ENCODE measurements at places on chromosomes 1 and 21.

GRCh38 chr1:64404202-64404601, 65.7 kb upstream of the CACHD1 start:
- no peak for DNase-seq

- no peak for DNase-seq
Measured at GRCh38 chr1:55309053-55309452, 93.9 kb upstream of the USP24 start.

GRCh38 chr1:32249831-32250525, 1.1 kb upstream of the LCK start:
- no peak for DNase-seq

- no peak for DNase-seq
Measured at GRCh38 chr1:9280015-9280860, 12.5 kb upstream of the SPSB1 start.

GRCh38 chr1:145849356-145850160, 4.1 kb downstream of the NUDT17 start:
- DNase-seq, result no peak

DNA sequence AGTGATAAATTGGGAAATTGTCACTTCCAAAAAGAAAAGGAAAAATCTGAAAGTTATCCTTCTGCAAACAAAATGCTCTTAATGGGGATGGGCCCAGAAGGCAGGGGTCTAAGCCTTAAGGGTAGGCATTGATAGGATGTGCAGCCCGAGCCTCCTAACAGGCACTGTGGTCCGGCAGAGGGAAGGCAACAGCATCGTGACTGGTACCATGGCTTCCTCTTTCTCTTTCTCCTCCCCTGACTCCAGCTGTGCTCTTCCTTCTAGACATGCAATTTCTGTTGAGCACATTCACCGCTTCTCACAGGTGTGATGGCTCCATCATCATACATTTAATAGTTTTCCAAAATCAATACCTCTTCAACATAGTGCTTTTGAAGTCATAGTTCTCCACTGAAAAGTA, 91.5 kb downstream of the SELENOF start:
- no peak for DNase-seq

- no peak for DNase-seq
Measured at GRCh38 chr1:161307892-161308638, 1.7 kb downstream of the MPZ start.

DNA sequence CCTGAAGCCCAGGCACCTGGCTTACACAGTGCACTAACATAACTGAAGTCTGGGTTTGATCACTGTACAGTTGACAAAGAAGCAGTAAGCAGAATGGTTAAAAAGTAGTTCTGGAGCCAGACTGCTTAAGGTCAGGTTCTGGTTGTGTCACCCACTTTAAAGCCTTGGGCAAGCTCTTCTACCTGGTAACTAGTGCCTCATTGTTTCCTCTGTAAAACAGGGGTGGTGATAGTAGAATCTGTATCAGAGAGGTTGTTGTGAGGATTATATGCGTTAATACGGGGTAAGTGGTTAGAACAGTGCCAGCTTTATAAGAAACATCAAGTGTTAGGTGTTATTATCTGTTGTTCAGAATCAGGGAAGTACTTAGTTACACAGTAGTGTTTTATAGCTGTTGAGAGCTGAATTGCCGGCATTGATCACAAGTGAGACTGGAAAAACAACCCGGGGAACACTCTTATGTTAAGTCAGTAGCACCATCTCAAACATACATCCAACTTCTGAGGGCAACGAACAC, 3.7 kb downstream of the BACH1 start:
- DNase-seq, result no peak

DNA sequence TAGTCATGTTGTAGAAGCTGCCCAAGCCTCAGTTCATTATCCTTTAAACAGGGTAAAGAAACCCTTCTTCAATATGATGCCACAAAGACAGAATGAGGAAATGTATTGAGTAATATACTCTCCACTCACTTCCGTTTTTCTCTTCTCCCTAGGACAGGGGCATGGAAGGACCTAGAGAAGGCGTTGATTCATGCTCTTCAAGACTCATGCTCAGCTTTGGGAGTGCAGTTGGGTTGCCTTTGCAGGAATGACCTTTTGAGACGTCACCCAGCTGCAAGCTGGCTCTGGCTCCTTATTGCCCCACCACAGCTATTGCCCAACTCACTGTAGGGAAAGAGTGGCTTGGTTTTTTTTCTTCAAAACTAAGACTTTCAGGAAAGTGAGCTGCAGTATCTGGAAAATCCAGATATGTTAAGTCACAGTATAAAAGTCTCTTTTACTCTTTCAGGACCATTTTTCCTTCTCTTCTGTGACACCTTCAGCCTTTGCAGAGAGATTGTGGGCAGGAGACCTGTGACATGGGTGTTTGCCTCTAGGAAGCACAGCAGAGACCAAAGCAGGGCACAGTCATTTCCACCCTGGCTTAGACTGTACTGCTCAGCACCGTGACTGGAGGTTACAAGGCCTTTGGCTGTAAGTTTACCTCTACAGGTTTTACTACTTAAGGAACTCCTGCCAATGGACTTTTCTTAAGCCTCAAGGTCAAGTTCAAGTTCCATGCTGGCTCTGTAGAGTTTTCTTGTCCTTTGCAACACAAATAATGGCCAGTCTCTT, 39.5 kb downstream of the XCL2 start:
- DNase-seq, result no peak

- no peak for DNase-seq
Measured at GRCh38 chr1:224259986-224260385, 70.0 kb downstream of the NVL start.

- no peak for DNase-seq
Measured at GRCh38 chr1:204343802-204344201, 15.9 kb downstream of the PLEKHA6 start.

- DNase-seq, result no peak
Measured at GRCh38 chr21:41583274-41583790, 75.4 kb upstream of the TMPRSS2 start.

DNA sequence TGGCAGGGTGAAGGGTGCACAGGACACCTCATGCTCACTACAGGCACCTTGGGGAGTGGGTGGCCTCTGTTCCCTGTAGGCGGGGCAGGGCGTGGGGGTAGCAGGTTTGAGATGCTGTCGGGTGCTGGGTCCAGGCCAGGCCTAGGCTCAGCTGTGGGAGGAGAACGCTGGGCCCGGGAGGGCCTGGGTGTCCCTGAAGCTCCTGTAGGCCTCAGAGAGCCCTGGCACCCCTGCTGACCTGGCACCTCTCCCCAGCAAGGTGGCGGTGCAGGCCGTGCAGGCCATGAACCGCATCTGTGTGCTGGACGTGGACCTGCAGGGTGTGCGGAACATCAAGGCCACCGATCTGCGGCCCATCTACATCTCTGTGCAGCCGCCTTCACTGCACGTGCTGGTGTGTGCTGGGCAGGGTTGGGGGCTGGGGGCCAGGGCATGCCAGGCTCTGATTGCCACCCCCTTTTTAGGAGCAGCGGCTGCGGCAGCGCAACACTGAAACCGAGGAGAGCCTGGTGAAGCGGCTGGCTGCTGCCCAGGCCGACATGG, 2.5 kb upstream of the GJC2 start:
- no peak for DNase-seq

GRCh38 chr1:209626346-209627026, 25.7 kb downstream of the LAMB3 start:
- DNase-seq, result no peak

- no peak for DNase-seq
Measured at GRCh38 chr1:18419113-18419844, 61.5 kb upstream of the KLHDC7A start.

DNA sequence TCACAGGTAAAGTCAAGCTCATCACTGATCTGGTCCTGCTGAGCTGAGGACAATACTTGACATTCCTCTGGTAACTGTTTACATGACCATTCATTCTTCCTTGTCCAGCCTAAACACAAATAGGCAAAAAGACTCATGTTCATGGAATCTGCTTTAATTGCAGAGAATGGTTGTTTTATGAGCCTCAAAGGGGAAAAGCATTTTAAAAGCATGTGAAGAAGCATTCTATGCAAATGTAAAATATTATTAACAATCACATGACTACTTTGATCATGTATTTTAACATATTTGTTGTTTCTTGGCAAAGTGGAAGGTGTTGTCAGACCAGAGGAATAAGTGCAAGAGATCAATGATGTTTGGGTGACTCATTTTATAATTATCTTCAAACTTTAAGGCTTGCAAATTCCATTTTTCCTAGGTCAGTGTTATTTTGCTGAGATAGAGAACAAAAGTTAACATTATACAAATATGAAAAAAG, 133.7 kb downstream of the RUNX1 start:
- DNase-seq, result no peak

DNA sequence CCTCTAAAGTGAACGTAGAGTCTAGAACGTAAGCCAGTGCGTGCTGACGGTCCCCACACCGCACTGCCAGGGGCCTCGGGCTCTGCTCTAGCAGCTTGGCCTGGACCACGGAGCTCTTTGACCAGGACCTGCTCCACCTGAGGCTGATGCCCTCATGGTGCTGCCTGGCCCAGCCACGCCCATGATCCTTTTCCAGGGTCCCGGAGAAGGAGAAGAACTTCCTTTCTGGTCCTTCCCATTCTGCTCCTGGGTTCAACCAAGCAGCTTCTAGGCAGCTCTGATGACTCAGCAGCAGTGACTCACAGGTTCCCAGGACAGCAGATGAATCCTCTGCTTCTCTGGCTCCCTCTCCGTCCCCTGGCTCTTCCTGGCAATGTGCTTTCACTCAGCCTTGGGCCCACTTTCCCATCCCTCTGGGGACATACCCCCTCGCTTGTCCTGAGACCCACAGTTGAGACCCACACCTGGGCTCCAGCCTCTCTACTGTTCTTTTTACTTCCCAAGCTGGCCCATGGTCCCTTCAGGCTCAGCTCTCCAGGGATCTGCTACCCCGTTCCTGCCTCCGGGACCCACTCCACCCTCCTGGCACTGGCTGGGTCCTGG, 246.3 kb upstream of the RAB4A start:
- no peak for DNase-seq

DNA sequence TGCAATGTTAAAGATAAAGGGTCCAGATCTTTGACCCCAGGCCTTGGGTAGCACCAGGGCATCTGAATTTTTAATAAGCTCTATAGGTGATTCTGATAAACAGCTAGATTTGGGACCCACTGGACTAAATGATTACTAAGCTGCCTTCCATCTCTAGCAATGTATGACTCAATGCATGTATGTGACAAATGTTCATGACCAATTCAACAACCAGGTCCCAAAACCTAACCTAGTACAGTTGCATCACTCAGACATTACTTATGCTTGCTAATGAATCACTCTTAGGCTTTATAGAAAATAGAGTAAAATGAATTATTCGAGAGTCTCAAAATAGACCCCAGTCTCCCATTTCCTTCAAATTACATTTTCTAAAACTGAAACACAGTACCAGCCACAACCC, 35.5 kb downstream of the RCAN1 start:
- DNase-seq, result no peak

DNA sequence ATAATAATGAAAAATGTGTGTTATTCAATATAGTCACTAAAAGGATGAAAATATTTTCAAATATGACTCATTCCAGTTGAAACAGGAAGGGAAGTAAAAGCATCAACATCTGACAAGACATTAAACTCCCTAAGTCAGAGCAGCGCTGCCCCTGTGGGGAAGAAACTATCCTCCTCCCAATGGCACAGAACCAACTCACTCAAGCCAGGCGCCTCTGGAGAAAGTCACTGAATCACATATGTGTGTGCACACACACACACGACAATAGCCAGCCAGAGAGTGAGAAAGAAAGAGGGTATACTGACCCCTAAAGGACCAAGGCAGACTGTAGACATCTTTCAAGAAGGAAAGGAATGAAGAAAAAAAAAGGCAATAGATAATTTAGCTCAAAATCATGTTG, 126.9 kb downstream of the SETD4 start:
- DNase-seq, result no peak

GRCh38 chr1:99264201-99265021, at the start of gene PLPPR4:
Gene PLPPR4, plus strand, starts transcription at chr1:99264492. Its CDS starts 102 bp downstream, at chr1:99264594.
- DNase-seq, result peak; percentile 6

- no peak for DNase-seq
Measured at GRCh38 chr1:219299420-219299819, 125.7 kb downstream of the LYPLAL1 start.

GRCh38 chr1:4515727-4516289, 138.6 kb upstream of the AJAP1 start:
- no peak for DNase-seq

GRCh38 chr1:68293122-68293521, 60.8 kb upstream of the WLS start:
- no peak for DNase-seq

- DNase-seq, result no peak
Measured at GRCh38 chr1:58568271-58568860, 8.7 kb downstream of the TACSTD2 start.

DNA sequence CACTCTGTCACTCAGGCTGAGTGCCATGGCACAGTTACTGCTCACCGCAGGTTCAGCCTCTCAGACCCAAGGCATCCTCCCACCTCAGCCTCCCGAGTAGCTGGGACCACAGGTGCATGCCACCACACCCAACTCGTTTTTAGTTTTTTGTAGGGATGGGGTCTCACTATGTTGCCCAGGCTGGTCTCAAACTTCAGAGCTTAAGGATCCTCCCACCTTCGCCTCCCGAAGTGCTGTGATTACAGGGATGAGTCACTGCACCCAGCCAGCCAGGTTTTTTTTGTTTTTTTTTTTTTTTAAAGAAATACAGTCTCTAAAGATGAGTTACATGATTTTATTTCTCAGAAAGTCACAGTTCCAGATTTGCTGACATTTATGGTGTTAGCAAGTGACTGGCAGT, 29.0 kb downstream of the BACE2 start:
- DNase-seq, result no peak
